Kidney tubule cell (primary cell): ENCODE measurements at places on chromosomes 12 and 14.

- no peak for DNase-seq
These were observed 446.0 kb downstream of the AEBP2 start for GRCh38 chr12:19885093-19885812.

- DNase-seq, result no peak
These were observed 11.2 kb downstream of the RHOF start for GRCh38 chr12:121781998-121782979.

- peak; percentile 84 for DNase-seq
These were observed 1.4 kb upstream of the HMGA2 start for GRCh38 chr12:65822732-65823512.

GRCh38 chr12:34298971-34299801 lies 276.9 kb downstream of the ALG10 start:
- no peak for DNase-seq

DNA sequence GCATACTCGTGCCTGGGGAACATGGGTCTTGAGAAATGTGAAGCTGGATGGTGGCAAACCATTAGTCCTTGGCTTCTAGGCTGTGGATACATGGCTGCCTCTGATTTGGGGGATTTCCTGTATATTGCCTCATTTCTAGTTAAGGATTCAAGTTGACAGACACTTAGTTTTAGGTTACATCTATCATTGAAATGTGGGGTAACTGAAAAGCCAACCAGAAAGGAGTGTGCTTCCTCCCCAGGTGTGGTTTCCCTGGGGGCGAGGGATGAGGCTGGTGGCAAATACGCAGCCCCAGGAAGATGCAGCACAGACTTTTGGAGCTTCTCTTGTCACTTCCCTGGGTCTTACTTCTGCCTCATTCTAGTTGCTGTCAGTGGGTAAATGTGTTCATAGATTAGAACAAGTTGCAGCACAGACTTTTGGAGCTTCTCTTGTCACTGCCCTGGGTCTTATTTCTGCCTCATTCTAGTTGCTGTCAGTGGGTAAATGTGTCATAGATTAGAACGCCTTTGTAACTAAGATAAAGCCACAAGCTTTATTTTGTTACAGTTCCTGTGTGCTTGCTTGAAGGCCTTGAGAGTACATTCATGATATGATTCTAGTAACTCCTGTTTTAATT lies 85.1 kb downstream of the BORCS5 start:
- no peak for DNase-seq

GRCh38 chr12:66699738-66700482 lies 21.0 kb upstream of the GRIP1 start:
- DNase-seq, result no peak

- DNase-seq, result peak; percentile 5
These were observed 37.8 kb upstream of the DDHD1 start for GRCh38 chr14:53190938-53191337.
